MCF 10A (cell line): ENCODE measurements at places on chromosomes 6 and 20. TPM values are rescaled to one million over a fixed set of nuclear protein-coding genes. Genes with fewer than 3 reads are reported as not detected.

- DNase-seq: peak; percentile 37
Observed at GRCh38 chr6:123529843-123530242, 106.9 kb downstream of the TRDN start.

DNA sequence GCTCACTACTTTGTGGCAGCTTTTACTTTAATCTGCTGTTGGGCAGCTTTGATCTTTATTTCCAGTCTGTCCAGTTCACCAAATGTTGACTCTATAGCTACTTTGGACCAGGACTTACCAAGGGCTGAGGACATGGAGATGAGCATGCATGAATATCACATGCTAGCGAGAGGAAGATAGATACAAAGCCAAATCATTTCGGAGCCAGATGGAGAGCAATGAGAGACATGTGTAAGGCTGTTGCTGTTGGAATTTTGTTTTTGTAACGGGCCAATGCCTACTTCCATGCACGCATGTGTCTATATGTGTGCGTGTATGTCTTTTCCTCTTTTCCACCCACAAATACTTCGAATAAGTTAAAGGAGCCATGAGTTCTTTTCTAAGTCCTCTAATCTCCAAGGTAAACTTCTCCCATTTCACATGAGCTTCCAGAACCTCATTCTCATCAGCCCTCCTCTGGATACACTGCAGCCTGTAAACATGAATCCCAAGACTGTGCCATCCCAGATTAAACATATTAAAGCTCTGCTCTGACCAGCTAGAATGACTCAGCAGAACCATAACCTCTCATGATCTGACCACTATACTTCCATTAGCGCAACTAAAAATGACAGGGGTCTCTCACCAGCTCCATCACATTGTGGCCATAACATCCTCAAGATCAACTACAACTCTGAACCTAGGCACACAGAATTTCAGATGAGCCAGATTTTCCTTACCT, 160.7 kb downstream of the LRFN2 start:
- no peak for DNase-seq

DNA sequence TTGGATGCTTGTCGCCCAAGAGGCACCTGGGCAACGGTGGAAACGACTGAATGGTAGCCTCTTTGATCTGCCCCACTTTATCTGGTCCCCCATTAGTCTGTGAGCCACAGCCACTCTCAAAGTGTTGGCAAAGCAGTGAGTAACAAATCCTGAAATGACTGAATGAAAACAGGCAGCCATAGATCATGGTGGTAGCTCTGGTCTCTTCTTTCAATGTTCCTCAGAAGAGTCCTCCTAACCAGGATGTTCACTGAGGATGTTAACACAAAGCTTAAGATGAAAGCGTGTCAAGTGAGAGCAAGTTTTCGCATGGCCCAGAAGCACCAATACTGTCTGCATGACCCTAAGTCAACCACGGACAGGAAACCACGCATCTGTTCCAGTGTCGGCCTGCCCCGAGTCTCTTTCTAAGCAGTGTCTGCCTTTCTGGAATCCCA, 107.3 kb downstream of the IRF4 start:
- no peak for DNase-seq

DNA sequence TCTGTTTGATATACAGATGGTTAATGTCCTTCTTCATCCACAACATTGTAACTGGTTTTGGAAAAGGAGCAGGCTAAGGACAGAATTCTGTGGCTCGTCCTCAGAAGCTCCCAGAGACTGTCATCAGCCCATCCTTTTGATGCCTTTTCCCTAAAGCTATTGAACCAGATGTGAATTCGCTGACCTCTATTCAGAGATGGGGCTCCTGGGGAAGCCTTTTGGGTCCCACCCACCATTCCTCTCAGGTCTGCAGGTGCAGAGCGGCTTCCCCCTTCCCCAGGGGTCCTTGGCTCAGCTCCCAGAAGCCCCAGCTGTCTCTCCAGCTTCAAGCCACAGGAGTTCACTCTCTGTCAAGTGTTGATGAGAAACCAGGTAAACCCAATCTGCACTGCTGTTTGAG, 191.7 kb downstream of the SMOC2 start:
- no peak for DNase-seq

DNA sequence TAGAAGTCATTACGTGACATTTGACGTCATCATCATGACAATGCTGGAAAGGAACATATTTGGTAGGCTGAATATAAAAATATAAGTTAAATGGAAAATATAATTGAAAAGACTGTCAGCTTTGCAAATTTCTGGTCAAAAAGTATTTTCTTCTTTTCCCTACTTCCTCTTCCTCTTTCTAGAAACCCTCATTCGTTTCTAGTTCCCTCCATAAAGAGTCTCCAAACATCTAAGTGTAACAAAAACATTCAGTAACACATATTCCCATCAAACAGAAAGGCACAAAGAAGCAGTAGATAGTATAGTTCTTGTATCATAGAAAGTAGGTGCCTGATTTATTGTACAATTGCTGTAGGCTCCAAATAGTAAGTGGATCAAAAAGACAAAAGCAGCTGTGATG, 150.8 kb upstream of the FAM83B start:
- DNase-seq: no peak

GRCh38 chr6:36548401-36548743, 1.1 kb upstream of the STK38 start:
- DNase-seq: no peak

DNA sequence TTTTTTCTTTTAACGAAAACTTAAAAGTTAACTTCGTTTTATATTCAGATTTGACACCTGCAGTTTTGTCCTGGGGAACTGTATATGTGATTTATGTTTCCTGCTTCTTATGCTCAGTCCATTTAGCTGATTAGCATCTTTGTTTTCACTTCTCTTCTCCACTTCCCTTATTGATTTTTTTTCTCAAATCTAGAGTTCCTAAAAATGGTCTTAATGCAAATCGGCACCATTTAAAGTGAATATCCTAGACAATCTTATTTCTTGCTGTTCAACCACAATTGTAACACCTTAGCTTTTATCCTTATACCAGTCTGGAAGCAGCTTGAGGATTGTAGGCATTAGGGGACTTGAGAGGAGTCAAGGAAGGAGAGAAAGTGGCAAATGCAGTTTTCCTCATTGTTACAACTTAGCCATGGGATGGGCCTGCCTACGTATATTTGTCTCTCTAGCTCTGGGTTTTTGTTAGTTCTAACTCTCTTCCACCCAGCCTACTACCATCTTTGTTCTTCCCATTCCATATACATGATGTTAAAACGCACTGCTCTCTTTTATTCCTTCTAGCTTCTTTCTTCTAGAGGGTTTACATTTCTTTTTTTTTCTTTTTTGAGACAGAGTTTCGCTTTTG, 8.5 kb downstream of the QRSL1 start:
- DNase-seq: no peak

DNA sequence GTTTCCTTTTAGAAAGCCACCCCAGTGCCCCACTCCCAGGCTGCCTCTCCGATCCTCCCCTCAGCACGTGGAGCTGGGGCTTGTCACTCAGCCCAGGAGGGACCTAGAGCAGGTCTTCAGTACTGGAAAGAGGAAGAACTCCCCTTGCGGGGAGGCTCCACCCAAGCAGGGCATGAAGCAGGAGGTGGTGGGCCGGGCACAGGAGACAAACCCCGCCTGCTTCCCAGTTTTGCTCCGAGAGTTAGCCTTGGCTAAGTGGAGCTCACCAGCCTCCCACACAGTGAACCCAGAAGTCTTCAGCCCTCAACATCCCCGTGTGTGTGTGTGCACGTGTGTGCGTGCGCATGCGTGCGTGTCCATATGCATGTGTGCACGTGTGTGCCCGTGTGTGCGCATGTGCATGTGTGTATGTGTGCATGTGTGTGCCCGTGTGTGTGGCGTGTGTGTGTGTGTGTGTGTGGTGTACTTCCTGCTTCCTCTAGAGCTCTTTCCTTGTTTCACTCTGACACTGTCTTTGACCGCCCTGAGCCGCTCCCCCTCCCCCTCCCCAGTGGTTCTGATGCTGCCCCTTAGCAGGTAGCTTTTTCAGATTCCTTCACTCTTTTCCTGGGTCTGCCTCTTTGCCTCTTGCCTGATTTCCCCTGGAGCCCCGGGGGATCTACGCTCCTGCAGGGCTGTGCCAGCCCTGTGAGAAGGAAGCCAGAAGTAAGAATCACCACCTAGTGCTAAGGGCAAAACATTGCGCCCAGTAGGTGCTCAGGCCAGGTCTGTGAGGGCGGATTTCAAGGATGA, 239.8 kb downstream of the CDC5L start:
- DNase-seq: no peak

- DNase-seq: no peak
Observed at GRCh38 chr6:134491477-134491876, 173.6 kb upstream of the SGK1 start.

DNA sequence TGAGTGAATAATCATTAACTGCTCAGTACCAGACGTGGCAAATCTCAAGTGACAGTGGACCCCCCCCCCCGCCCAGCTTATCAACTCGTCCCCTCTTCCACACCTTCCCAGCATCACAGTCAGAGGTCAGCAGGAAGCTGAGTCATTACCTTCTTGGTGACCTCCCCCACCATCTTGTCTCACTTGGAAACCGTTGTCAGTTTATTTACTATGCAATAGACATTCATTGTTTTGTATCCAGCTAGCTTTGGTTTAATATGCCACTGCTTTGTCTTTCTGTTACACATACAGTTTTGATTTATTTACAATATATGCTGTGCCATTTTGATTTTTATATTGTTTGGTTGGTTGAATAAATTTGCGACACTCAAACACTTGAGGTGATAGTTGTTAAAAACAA, 158.1 kb downstream of the QKI start:
- DNase-seq: no peak

- no peak for DNase-seq
Observed at GRCh38 chr6:17988422-17988944, 1.0 kb upstream of the KIF13A start.

- DNase-seq: no peak
Observed at GRCh38 chr6:80527552-80528052, 421.1 kb downstream of the BCKDHB start.

DNA sequence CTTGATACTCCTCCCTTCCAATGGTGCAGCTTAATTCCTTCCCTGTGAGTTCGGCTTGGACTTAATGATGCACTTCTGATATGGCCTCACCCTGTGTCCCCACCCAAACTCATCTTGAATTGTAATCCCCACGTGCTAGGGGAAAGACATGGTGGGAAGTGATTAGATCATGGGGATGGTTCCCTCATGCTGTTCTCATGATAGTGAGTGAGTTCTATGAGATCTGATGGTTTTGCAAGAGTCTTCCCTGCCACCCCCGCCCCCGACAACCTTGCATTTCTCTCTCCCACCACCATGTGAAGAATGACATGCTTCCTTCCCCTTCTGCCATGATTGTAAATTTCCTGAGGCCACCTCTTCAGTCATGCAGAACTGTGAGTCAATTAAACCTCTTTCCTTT, 50.3 kb upstream of the HLA-G start:
- no peak for DNase-seq

- peak; percentile 83 for DNase-seq
Observed at GRCh38 chr6:150865406-150866146, at the start of gene MTHFD1L. Gene MTHFD1L (plus strand): TSS chr6:150865702. CDS start chr6:150865823, 121 bp downstream.

DNA sequence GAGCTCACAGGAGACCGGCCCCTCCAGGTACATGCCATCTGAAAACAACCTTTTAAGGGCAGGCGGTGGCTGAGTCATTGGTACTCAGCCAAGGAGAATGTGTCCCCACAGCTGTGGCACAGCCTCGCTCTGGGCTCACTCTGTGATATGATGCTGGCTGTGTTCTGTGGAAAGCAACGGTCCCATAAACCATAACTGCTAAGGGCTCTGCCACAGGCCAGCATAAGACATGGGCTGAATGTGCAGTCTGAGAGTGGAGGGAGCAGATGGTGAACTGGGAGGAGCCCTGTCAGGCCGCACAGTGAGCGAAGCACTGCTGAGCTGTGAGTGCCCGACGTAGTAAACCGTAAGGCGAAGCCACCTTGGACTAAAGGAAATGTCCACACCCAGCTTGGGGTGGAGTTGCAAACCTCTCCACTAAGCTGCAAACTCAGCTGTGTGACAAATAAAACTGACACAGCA, 375.8 kb downstream of the THBS2 start:
- DNase-seq: peak; percentile 29

- peak; percentile 23 for DNase-seq
Observed at GRCh38 chr6:132466952-132467351, 46.0 kb downstream of the STX7 start.

GRCh38 chr6:64230530-64230929, 594.9 kb downstream of the PHF3 start:
- no peak for DNase-seq

- peak; percentile 60 for DNase-seq
Observed at GRCh38 chr6:16751251-16751946, 9.9 kb downstream of the ATXN1 start.

DNA sequence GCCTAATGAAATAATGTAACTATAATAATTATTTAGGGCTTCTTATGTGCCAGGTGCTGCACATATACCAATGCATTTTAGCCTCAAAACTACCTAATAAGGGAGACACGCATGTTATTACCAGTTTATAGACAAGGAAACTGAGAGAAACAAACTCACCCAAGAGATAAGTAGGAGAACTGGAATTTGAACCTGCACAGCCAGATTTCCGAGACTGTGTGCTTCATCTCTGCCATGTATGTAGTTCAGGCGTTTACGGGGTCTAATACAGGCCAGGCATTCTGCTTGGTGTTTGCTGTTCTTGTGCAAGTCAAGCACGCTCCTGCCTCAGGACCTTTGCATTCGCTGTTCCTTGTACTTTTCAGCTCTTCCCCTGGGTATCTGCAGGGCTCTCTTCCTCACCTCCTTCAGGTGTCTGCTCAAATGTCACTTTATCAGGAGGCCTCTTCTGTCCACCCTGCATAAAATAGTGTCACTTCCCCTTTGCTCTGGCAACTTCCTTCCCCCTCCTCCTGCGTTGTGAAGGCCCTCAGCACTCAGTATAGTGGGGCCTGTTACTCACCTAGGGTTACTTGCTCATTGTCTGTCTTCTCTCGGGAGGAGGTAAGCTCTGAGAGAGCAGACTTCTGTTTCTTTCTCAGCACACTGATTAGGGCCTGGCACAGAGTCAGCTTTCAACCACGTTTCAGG, 6.1 kb upstream of the NSFL1C start:
- no peak for DNase-seq

DNA sequence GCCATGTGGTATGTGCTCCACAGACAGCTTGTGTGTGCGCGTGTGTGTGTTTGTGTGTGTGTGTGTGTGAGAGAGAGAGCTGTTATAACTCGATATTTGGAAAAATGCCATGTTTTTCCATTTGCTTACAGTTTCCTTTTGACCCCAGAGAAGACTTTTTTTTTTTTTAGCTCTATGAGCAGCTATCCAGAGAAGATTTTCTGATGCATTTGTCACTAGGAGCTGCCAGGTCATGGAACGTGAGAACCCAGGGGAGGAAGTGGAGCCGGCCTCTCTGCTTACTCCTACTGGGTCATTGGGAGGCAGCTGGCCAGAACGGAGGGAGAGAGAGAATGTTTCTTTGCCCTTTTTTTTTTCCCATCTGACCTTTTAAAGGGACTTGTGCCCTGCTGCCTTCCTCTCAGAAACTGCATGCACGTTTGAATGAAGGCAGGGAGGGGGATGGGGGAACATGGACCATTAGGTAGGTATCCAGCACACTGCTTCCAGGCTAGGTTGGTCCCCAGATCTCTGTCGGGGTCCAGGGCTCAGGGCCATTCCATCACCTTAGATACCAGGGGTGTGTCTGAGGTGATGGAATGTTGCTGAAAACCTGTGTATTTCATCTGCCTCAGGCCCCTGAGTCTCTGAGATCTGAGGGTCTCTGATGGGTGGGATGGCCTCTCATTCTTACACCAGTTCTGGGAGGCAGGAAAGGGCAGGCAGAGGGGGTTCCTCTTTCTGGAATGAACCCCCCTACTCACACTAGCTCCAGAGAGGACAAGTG, 11.2 kb upstream of the MRPS18A start:
- peak; percentile 33 for DNase-seq

The ARMC2 gene
- 1.6 and 3.2 TPM in 2 replicates for total RNA-seq

The SLC35F1 gene
- total RNA-seq: not detected in 2 replicates

The ELMO2 gene
- total RNA-seq: 21.1 and 31.7 TPM in 2 replicates

The FAM83B gene
- 22.3 and 25.4 TPM in 2 replicates for total RNA-seq
